ENCODE measurements at places on chromosomes 5 and 9. TPM values are rescaled to one million over a fixed set of nuclear protein-coding genes. Genes with fewer than 3 reads are reported as not detected.

- no peak for DNase-seq
Measured at GRCh38 chr9:121556580-121556979, 56.9 kb upstream of the GGTA1 start.

DNA sequence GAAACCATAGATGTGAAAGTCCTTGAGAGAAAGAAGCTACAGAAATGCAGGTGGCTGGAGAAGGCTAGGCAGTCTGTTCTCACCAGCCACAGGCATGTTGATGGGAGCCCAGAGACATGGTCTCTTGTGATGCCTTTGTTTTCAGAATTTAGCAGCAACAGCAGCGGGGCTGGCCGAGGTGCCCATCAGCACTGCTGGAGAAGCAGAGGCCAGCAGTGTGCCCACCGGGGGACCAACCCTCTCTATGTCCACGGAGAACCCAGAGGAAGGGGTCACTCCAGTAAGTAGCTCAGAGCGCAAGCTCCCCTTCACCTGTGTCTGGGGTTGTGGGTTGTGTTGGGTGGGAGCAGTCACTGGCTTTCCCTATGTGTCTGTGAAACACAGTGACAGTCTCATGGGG lies 59.6 kb downstream of the COL15A1 start:
- no peak for DNase-seq

DNA sequence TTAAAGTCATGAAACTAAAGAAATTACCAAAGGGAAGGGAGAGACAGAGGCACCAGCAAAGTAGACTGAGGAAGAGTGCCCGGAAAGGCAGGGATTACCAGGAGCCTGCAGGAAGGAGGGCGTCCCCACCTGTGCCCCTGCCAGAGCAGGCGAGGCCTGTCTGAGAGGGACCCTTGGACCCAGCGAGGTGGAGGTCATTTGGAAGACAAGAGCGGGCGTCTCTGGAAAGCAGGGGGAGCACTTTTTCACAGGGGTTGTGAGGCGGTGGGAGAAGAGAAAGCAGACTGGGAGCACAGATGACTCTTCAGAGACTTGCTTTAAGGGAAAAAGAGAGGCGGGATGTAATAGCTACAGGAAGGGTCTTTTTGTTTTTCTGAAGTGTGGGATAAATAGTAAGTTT lies 27.5 kb upstream of the SLC2A8 start:
- no peak for DNase-seq

DNA sequence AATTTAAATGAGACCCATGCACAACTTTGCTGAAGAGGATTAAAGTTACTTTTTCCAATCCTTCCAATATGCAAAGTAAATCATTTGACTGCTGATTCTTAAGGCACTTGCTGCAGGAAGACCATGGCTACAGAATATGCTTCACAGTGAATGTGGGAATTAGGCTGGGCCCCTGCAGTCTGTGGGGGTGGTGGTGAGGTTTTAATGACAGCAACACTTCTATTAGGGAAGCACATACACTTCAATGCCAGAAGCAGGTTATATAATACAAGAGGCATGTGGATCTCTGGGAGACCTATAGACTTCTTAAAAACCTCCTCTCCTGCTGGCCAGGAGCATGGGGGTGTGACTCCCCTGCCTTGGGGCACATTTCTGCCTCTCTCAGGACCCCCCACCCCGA lies 124.5 kb upstream of the KLF9 start:
- DNase-seq: no peak

The ROR2 gene
- 0.27 TPM for total RNA-seq

The ANKRD31 gene
- 0.69 TPM for total RNA-seq

DNA sequence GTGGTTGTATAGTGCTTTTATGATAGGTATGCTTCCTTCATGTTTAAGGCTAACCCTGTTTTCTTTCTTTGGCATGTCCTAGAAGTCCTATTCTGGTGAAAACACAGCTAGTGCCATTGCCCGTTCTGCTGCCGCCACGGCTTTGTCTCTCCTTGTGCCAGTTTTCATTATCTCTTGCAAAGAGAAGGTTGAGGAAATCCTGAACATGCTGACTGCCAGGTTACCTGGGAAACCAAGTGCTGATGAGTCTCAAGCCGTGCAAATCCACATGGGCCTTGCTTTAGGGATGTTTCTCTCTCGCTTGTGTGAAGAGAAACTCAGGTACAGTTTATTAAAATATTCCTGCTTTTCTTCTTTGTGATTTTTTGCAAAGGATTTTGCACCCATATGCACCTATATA lies 102.2 kb downstream of the HACD4 start:
- DNase-seq: no peak

GRCh38 chr5:78447775-78448424 lies 87.5 kb downstream of the SCAMP1 start:
- no peak for DNase-seq

The GRM6 gene
- total RNA-seq: not detected

The ELOVL7 gene
- 5.4 TPM for total RNA-seq

DNA sequence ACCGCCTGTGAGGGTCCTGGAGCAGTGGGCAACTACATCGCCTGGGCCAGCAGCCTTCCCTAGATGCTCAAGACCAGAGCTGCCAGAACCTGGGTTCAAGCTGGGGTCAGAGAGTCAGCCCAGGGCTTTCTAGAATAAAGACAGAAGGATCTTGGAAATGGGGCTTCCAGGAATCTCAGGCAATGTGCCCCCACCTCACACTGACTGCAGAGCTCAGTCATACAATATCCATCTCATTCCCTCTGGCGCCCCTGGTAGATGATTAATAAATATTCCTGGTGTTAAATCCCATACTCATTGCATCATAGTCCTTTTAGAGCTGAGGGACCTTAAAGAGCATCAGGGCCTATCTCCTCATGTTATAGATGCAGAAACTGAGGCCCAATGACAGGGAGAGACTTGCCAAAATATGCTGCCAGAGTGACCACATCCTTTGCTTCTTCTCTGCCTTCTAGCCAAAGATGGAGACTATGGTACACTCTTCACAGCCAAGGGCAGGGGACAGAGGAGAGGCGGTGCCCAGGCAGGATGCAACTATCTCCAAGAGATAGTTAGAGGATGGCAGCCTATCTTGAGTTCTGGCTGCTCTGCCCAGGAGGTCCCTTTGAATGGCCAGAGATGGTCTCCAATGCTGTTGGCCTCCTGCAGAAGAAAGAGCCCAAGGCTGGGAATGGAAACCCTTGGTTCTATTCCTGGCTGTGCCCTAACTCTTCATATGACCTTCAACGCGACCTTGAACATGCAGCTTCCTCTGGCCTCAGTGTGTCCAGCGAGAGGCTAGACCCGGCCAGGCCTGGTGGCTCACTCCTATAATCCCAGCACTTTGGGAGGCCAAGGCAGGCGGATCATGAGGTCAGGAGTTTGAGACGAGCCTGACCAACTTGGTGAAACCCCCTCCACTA lies 36.2 kb upstream of the IL17B start:
- DNase-seq: no peak

GRCh38 chr5:143244990-143245389 lies 158.5 kb downstream of the NR3C1 start:
- no peak for DNase-seq

The GMCL2 gene
- not detected for total RNA-seq

The C9 gene
- 0.05 TPM for total RNA-seq

- DNase-seq: no peak
Measured at GRCh38 chr5:9056046-9056445, 489.8 kb downstream of the SEMA5A start.

The CENPH gene
- total RNA-seq: 25.2 TPM

GRCh38 chr5:143574236-143574635 lies 170.8 kb upstream of the NR3C1 start:
- no peak for DNase-seq

- DNase-seq: no peak
Measured at GRCh38 chr9:93223260-93224180, 39.6 kb downstream of the WNK2 start.

DNA sequence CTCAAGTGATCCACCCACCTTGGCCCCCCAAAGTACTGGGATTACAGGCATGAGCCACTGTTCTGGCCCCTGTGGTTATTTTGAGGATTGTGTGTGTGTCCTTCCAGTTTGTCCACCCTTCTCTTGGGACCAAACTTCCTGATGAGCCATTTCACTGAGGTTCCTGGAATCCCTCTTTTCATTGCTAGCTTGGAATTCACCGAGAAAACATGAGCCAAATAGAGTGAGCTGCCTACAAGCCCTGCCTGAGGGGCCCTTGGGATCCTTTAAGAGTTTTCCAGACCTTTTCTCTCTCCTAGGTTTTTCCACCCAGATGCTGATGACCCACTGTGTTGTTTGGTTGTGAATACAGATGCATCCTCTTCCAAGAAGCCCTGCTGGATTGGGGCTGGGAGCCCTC lies 13.2 kb upstream of the KIF12 start:
- DNase-seq: no peak

- DNase-seq: no peak
Measured at GRCh38 chr5:3104429-3105060, 353.1 kb upstream of the IRX2 start.

DNA sequence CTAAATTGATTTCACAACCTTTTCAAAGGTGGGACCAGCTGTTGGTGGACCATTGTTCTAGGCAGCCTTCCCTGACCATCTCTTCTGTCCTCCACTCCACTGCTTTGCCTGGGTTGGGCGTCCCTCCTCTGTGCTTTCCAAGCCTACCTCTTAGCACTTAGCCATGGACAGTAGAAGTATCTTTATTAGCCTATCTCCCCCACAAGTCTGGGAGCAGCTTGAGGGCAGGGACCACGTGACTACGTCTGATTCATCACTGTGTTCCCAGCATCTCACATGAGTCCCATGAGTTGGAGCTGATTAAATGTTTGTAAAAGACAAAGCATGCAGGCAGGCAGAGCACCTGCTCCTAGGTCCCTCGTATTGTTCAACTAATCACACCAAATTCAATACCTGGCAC lies 20.9 kb downstream of the MORN5 start:
- DNase-seq: peak; percentile 80

DNA sequence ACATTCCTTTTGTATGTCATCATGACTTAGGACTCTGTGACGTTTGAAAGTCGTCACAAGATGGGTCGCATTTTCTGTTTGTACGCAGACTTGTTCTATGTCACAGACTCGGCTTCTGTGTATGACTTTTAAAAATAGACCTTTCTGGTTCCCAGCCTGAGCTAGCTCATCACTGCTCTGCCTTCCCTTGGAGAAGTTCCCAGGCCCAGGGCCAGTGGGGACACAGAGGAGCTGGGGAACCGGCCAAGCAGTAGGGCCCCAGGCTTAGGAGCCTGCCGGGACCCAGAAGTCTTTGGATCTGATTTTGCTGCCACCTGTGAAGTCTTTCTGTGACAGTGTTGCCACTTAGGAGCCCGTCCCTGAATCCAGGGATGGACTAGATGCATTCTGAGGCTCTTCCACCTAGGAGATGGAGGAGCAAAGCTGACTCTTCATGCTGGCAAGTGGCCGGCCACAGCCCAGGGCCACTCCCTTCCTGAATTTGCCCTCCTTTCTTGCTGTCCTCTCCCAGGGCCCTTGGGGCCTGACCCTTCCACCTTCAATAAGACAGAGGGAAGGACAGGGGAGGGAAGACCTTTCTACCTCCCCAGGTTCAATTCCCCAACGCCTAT lies 18.1 kb upstream of the UBE2QL1 start:
- no peak for DNase-seq

DNA sequence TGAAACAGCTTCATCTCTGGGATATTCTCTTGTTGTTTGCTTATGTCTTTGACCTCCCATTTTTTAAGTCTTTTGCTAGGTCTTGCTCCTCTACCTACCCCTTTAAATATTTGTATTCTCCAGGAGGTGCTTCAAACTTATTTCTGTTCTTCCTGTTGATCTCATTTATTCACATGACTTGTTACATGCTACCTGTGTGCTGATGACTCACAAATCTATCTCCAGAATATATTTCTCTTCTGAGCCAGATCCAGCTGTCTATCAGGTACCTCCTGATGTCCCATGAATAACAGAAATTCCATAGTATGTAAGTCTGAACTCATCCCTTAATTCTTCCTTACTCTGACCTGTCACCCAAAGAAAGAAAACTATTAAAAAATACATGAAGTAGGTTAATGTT lies 11.0 kb downstream of the NIPBL start:
- DNase-seq: no peak

The RAI14 gene
- total RNA-seq: 44.9 TPM

The BTNL9 gene
- 0.48 TPM for total RNA-seq

GRCh38 chr5:148849461-148849860 lies 23.1 kb downstream of the ADRB2 start:
- no peak for DNase-seq

DNA sequence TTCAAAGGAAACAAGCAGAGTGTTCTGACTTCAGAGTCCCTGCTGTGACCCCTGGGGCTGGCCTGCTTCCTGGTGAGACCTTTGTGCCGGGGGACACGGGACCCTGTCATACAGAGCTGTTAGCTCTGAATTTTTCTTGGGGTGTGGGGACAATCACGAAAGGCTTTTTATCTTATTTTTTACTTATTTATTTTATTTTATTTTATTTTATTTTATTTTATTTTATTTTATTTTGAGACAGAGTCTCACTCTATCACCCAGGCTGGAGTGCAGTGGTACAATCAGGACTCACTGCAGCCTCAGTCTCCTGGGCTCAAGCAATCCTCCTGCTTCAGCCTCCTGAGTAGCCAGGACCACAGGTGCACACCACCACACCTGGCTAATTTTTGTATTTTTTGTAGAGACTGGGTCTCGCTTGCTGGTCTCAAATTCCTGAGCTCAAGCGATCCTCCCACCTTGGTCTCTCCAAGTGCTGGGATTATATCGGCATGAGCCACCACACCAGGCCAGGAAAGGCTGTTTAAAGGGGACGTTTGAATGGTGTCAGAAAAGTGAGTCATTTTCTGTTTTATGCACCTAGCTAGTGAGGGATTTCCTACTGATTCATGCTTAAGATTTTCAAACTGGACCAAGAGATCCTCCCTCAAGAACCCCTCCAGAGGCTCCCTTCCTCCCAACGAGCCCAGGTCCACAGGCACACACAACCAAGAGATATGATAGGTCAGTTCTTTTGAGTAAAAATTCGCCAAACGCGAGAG lies 75.7 kb downstream of the OLFM1 start:
- no peak for DNase-seq

The LCN15 gene
- total RNA-seq: 0.05 TPM

Measured in SK-MEL-5 (cell line).